ENCODE measurements at places on chromosomes 11 and 22.

- no peak for DNase-seq
Observed at GRCh38 chr11:63549411-63549810, 12.8 kb downstream of the PLAAT4 start.

DNA sequence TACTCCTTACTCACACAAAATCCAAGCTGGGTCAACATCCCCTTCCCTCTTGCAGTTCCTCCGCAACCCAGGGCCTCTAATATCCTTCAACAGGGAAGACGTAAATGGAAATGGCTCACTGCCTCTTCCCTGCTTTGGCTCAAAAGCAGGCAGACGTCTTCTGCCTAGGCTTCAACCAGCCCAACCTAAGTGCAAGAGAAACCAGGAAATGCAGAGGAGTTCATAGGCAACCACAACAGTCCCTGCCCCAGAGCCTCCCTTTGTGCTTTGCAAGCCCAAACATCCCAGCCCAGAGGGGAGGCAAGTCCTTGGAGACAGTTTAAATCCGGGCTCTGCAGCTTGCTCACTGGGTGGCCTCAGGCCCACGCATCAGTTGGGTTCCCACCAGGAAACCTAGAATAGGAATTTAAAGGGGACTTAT, 33.3 kb downstream of the CD6 start:
- DNase-seq = no peak

DNA sequence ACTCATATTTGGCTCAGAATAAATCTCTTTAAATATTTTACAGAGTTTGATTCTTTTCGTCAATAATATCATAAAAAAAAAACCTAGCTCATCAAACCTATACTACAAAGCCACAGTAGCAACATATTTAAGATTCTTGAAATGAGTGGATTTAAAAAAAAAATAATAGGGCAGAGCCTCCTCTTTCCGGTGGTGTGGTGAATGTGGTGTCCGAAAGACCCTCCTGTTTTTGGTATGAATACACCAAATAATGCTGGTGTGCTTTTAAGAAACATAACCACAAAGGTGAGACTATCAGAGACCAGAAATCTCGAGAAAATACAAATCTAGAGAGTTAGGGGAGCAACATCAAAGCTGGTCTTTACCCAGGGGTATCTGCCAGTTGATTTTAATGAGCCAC, 342.6 kb downstream of the TBC1D22A start:
- DNase-seq = no peak

DNA sequence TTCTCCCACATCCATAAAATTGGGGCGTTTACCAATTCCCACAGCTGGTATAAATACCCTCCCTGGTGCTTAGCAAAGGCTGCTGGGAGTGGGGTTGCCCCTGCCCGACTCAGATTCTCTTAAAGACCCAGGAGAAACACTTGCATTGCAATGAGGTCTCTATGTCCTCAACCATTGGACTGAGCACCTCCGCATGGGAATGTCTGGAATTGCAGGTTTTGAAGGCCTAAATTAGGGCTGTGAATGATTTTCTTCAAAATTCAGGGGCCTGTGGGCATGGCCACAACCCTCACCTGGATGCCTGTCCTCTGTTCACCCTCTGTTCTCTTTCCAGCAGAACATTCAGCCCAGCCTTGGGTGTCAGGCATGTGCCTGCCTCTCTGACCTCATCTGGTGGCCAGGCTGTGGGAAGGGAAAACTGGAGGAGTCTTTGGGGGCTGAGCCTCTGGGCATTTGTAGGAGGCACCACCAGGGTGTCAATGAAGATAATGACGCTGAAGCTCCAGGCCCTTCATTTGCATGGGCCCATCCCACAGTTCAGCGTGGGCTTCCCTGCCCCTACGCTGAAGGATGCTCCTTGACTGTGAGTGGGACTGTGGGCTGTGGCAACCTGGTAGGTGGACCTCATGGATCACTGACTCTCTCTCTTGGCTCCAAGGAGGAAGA, 52.7 kb upstream of the MYEOV start:
- no peak for DNase-seq

DNA sequence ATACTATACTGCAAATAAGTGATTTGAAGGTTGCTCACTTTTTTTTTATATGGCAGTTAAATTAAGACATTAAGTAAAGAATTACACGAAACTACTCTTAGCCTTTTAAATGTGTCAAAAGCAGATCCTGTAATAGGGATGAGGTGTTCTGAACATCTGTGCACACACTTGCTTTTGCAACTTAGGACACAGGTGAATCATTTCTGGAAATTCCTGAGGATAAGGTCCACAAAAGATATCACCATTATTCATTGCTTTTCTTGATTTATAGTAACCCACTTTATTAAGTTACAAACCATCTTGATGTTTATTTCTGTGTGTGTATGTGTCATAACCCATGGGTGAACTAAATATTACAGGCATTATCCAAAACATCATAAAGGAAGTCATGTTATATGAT, 55.9 kb downstream of the SLC5A12 start:
- no peak for DNase-seq

DNA sequence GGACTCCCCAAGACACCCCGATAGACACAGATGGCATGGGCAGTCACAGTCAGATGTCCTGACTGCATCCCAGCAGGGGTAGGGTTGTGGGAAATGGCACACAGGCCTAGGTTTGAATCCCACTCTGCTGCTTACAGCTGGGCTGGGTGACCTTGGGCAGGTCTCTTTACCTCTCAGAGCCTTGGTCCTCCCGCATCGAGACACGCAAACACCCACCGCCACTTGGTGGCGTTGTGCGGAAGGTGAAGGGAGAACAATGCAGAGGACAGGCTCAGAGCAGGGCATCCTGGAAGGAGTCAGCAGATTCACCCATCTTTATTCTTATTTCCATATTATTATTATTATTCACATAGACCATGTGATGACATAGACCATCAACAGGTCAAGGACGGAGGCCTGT, 140.5 kb downstream of the MIAT start:
- no peak for DNase-seq

- DNase-seq = no peak
Observed at GRCh38 chr11:77063407-77063806, 3.4 kb upstream of the CAPN5 start.

- no peak for DNase-seq
Observed at GRCh38 chr11:65254724-65255123, 7.0 kb upstream of the POLA2 start.

DNA sequence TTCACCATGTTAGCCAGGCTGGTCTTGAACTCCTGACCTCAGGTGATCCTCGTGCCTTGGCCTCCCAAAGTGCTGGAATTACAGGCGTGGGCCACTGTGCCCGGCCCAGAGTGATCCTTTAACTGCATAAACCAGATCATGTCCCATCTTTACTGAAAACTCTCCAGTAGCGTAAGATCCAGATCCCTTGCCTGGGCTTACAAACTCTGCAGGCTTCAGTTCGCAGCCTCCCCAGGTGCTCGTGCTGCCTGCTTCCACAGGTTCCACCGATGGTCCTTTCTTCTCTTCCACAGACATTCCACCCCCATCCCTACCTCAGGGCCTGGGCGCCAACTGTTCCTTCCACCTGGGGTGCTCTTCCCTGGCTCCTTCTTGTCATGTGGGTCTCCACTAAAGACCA, 88.8 kb upstream of the SHANK2 start:
- no peak for DNase-seq

DNA sequence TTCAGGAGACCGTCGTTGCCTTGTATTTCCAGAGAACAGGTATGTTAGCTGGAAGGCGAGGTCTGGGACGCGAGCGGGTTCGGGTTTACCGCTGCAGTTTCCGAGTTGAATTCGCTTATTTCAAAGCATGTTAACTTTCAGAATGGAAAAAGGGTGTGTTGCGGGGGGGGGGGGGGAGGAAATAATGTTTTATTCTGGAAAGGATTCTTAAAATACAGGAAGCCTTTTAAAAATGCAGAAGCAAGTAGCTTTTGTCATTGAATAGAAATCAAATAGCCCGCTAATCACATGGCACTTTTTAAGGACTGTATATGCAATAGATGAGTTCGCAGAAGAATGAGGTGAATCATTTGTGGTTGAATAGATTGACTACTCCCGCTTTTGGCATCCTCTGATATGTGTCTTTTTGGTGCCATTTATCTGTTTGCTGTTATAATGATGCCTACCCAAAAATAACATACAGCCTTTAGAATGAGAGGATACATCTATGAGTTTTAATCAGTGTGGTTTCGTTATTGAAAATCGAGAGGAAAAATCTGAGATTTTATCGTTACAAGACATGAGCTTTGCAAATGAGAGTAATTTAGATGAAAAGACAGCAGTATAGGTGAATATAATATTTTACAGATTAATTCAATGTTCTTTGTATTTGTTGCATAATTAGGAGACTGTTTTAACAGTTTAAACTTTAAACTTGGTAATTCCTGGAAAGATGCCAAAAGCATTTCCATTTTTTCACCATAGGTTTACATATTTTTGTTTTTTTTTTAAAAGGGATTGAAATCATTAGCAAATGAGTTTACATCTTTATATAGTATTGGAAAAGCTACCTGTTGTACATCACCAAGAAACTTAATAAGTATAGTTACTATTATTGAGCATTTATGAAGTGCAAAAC, 1.7 kb downstream of the PDE3B start:
- DNase-seq = peak; percentile 11

DNA sequence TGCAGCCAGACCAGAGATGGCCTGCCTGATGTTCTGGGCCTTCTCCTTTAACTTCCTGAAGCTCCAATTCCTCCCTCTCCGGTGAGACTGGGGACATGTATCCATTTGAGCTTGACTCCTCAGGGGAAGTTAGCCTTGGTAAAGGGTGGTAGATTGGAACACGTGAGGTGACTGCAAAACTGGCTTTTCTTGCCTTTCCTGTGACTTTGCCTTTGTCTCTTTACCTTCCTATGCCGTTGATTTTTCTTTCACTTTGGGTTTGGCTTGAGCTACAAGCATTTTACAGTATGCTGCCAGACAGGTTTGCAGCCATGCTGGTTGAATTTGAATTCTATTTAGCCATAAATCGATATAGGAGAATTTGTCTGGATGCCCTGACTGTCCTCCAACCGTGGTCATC, 16.8 kb upstream of the GLYATL1 start:
- DNase-seq = no peak

DNA sequence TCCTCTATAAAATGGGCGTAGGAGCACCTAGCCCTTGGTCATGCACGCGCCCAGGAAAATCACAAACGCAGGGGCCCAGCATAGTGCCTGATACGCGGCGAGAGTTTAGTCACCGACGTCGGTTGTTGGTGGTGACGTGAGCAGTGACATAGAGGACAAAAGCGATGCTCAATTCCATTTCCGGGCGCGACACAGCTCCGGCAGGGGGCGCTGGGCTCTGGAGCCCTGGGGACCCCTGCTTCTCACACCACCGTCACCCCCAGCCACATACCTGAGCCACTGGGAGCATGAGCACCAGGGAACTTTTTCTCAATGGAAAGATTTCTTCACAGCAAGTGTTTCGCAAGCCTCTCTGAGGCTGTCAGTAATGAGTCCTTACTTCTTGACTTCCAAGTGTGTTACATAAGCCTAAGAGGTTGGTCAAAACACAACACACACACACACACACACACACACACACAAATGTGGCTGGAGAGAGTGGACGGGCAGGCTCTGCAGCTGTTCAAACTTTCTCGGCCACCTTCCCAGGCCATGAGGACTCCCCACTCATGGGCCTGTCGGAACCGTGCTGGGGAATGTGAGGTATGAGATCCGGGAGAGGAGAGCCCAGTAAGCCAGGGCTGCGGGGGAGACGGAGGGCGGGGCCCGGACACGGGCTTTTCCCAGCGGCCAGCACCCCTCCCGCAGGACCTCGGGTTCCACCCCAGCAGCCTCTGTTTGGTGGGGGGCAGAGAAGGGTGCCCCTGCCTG, 36.9 kb upstream of the LINC01488 start:
- DNase-seq = no peak

DNA sequence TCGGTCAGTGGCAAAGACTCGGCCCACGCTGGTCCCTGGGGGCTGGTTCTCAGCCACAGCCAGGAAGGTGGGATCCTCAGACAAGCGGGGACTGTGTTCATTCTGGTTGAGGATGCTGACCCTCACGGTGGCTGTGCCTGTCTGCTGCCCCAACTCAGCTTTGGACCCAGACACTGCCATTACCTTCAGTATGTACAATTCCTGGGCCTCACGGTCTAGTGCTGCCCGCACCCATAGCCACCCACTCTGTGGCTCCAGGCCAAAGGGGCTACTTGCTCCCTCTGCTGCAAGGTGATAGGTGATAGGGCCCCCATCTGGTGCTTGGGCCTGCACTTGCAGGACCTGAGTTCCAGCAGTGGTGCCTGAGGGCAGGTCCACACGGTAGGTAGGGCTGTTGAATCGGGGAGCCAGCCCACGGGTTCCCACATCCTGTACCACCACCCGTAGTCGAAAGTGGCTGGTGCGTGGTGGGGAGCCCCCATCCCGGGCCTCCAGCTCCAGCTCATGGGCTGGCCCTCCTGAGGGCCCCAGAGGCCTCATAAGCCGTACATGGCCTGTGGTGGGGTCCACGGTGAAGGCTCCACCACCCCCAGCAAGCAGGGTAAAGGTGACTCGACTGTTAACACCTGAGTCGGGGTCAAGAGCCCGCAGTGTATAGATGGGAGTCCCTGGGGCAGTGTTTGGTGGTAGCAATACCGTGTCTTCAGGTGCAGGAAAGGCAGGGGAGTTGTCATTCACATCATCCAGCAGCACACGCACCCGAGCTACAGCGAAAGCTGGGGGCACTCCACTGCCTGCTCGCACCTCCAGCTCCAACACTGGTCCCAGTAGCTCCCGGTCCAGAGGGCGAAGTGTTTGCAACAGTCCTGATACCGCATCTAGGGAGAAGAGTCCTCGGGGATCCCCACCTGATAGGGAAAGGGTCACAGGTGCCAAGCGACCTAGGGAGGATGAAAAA, 13.2 kb upstream of the TPP1 start:
- no peak for DNase-seq

DNA sequence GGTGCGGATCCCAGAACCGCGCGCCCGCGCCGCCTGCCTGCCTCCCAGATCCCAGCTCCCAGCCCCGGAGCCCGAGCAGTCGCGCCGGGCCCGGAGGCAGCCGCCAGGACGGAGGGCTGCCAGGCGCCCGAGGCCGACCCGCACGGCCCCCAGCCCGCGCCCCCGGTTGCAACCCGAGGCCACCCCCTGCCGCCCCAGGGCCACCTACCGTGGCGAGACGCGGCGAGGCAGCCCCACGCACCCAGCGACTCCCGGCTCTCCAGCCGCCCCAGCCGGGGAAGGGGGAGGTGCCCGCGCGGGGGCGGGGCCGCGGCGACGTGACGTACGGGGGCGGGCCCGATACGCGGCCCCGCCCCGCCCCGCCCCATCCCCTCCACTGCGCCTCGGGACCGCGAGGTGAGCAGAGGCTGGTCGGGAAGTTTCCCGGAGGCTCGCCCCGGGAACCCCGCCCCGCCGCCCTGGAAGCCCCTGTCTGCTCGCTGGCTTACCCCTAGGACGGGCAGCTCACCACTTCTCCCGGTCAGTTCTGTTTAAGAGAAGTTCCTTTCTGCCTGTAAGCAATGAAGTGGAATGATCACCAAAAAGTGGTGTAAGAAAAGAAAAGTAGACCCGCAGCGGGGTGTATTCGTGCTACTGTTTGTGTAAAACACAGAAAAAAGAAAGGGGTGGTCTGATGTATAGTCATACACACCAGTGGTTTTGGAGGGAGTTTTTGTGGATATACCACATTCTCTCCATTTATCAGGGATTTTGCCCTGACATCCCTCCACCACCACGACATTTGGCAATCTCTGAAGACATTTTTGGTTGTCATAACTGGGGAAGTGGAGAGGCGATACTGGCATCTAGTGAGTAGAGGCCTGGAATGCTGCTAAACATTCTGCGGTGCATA, at the start of gene TPST2:
TPST2 (minus strand) TSS at position 288 of the 892 bp plus-strand sequence. CDS start 48,502 bp downstream, outside the sequence.
- peak; percentile 61 for DNase-seq

All from stimulated activated CD8-positive, alpha-beta memory T cell treated with anti-CD3 and anti-CD28 coated beads, Interleukin-7, amount 100 ng/mL, for 48 hours (primary cell).